ENCODE measurements at places on chromosomes 3 and 15.

DNA sequence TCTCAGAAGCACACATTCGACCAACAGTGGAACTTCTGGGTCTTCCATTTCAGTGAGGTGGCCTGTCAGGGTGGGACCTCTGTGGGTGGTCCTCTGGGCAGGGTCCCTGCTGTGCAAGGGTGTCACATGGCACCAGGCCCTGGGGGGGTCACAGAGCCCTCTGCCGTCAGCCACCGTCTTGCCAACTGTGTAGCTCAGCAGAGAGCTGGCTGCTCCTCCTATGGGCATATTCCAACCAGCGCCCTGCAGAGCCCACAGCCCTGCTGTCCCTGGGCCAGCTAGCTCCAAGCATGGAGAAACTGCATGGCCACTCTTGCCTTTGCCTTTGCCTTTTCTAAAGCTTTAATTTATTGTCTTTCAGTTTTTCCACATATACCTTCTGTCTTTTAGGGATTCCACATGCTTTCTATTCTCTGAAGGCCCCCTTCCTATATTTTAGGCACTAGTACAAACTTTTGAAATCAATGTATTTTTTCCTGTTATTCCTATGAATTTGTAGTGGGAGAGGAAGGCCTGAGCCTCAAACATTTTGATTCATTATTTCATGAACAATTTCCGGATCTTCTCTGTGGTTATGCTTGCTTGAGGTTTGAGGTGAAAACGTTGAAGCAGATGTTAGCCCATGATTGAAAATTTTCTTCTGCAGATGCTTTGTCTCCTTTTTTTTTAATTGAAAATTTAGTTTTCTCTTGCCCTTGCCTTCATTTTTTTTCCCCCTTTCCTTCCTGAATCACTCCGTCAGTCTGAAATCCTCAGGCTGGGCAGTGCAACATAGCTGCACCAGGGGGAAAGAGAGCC is 11.7 kb downstream of the IQCF1 start:
- DNase-seq: no peak

DNA sequence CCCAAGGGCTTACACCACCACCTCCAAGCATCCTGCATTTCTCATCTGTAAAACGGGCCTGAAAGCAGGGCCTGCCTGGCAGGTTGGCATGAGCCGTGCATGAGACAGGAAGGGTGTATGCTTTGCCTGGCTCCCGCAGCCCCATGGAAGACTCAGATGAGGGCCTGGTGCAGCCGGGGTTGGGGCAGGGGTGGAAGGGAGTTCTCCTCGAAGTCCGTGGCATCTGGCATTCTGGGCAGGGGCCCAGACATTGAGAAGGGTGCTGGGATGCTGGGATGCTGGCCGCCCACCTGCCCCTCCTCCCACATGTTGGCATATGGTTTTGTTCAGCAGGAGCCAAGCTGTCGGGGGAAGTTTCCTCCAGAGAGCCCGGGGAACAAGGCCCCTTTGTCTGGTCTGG is 13.0 kb upstream of the FBLN2 start:
- no peak for DNase-seq

DNA sequence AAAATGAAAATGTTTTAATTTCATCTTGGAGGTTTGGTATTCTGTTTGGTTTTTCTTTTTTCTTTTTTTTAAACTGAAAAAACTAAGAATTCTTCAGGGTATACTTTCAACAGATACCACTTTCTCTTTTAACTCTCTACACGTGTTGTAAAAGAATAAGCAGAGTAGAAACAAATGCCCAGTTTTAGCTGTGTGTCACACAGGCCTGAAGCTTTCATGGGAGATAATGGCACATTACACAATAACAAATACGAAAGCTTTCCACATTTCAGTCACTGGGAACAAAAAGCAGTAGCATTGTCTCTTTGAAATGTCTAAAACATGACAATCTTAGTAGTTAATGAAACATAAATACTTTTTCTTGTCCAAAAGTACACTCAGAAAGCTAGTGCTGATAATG is 818.5 kb downstream of the TBL1XR1 start:
- DNase-seq: no peak

- no peak for DNase-seq
These were observed 43.7 kb downstream of the MAGI1 start for GRCh38 chr3:65995030-65995429.

DNA sequence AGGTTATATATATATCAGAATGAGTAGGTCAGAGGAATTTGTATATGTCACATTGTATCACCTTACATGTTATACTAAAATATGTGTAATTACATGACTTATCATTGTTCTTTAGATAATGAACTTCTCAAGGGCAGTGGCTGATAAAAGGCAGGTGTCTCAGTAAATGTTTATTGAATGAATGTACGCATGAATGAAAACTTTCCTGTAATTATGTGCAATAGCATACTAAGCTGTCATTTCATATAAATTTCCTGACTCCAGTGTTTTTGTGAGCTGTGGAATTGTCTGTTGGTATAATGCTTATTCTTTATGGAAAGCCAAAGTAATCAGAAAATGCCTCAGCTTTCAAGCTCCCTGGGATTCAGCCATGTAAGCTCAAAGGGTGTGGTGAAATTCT is 4.2 kb downstream of the TBC1D23 start:
- no peak for DNase-seq

DNA sequence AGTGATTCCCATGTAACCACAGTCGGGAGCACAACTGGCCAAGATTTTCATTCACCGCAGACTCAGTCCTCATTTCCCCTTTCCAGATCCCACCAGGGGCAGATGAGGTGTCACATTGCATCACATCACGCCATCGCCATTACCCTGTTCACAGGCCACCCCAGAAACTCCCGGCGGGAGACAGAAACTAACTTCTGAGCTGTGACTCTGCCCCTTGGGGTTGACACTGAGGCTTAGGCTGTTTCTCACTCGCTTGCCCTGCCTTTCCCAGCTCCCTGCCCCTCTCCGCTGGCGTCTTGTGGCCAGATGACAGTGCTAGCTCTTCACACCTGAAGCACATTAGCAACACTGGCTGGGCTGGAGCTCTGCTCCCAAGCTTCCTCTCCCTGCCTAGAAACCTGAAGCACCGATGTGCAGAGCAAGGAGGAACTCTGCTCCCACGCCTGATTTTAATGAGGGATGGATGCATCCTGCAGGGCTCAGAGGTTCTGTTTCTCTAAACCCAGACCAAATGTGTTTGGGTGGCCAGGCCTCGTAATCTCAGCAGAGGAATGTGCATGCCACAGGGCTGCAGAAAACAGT is 88.8 kb upstream of the CTDSPL start:
- DNase-seq: no peak
